Globus pallidus (tissue), 1 donor: ENCODE measurements at places on chromosomes 11 and 22.

- DNase-seq: no peak
Observed at GRCh38 chr11:111795334-111795985, 29.3 kb upstream of the PPP2R1B start.

GRCh38 chr11:94762208-94762607, 5.9 kb upstream of the AMOTL1 start:
- no peak for DNase-seq

DNA sequence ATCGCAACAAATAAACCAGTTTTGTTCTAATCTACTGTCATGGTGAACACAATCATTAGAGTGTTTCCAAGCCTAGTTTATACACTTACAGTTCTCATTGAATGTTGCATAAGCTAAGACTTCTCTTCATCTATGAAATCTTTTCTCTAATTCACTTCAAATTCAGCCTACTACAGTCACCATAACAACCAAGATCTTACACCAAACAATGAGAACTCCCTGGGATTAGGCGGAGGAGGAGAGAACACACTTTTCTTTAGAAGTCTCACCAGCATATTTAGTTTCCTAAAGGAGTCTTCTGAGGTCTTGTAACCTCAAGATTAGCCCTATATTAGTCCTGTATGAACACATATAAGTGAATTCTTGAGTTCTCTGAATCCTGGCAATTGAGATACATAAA, 1889.7 kb downstream of the LRRC4C start:
- DNase-seq: no peak

DNA sequence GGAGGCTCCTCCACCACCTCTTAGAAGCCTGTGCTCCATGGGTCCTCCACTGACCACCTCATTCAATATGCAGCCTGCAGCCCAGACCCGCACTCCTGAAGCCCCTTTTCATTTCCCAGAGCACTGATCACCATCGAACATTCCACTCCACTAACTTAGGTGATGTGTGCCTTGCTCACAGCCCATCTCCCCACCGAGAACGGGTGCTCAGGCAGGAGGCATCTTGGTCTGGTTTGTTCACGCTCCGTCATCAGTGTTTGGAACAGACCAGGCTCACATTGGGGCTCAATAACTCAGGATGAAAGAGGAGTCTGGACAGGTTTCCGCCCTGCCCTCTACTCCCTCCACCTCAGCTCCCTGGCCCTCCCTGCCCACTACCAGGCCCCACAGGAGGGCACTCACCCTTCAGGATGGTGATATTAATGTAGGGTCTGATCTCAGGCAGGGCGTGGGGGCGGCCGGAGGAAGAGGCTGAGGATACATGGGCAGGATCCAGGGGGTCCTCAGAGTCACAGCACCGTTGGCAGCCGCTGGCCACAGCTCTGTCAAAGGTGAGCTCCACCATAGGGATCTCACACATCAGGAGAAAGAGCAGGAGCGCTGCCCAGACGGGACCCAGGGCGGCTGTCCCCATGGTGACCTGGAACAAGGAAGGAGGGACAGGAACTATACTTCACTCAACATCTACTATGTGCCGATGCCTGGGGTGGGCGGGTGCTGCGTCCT, 3.1 kb downstream of the C1QTNF6 start:
- DNase-seq: no peak

DNA sequence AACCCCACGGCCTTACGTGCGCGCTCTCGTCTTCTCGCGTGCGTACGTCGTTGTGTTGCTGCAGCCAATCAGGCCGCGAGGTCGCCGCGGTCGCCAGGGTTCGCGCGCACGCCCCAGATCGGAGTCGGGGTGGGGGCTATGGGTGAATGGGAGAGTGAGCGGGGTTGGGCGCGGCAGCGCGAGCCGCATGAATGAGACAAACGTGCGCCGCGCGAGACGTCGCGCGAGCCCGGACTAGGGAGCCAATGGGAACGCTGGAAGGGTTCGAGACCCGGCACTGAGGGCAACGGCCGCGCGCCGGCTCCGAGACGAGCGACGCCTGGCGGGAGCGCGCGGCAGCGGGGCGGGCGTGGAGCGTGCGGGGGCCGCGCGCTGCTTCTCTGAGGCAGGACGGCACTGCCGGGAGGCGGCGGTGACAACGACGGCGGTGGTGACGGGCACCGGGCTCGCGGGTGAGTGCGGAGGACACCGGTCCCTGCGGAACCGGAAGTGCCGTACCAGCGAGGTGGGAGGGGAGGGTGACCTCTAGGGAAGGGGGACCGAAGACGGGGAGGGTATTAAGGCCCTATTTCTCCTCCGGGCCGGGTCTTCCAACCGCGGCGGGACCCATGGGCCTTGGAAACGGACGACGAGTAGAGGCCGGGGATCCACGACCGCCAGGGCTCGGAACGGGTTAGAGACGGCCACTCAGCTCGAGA, at the start of gene ZDHHC5:
TSS of gene ZDHHC5 (plus strand) at position 379 of the 698 bp plus-strand sequence. CDS start 4,977 bp downstream, outside the sequence.
- DNase-seq: peak; percentile 99

- DNase-seq: no peak
Observed at GRCh38 chr11:38123673-38124072, 1525.6 kb upstream of the RAG2 start.

- DNase-seq: no peak
Observed at GRCh38 chr22:40567106-40567505, 69.4 kb downstream of the MRTFA start.

DNA sequence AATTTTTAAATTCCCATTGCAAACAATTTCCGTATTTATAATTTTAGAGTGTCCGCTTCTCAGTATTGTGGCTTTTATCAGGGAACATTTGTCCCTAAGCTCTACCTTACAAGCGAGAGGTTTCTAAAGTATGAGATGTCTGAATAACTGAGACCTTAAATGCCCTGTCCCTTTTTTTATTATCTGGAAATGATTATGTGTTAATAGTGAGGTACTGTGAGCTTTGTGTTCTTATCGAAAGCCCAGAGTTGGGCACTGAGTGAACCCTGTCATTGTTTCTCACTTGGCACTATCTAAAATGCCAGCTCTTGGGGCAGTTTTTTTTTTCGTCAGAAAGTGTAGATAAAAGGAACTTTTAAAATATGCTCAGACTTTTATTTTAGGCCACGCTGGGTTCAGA, 9.5 kb downstream of the CTTN start:
- no peak for DNase-seq

- DNase-seq: no peak
Observed at GRCh38 chr11:21561581-21561980, 631.3 kb upstream of the ANO5 start.

GRCh38 chr22:19271856-19272535, 19.5 kb downstream of the CLTCL1 start:
- no peak for DNase-seq

DNA sequence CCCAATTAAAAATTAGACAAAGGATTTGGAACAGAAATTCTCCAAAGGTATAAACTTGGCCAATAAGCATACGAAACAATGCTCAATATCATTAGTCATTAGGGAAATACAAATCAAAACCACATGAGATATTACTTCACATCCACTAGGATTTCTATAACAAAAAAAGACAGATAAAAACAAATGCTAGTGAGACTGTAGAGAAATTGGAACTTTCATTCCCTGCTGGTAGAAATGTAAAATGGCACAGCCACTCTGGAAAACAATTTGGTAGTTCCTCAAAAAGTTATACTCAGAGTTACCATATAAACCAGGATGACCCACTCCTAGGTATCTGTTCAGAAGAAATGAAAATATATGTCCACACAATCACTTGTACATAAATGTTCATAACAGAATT, 71.6 kb downstream of the RPL27A start:
- no peak for DNase-seq

DNA sequence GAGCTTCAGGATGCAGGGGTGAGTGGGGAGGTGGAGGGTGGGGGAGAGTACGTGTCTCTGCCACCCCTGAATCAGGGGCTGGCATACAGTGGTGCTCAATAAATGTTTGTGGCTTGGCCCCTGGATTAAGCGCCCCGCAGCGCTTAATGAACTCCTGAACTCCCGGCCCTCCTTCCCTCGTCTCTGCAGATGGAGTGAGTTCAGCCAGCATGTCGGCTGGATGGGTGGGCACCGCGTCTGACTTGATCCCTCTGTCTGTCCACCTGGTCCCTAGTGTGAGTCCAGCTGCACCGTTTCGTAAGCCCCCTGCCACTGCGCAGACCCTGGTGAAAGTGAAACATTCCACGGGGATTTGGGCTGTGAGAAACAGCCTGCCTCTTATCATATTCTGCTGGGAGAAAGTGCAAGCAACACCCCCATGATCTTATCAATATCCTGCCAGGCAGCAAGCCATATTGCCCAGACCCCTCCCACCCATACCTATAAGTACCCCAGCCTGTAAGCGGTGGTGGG, 12.0 kb upstream of the MRGPRD start:
- no peak for DNase-seq

DNA sequence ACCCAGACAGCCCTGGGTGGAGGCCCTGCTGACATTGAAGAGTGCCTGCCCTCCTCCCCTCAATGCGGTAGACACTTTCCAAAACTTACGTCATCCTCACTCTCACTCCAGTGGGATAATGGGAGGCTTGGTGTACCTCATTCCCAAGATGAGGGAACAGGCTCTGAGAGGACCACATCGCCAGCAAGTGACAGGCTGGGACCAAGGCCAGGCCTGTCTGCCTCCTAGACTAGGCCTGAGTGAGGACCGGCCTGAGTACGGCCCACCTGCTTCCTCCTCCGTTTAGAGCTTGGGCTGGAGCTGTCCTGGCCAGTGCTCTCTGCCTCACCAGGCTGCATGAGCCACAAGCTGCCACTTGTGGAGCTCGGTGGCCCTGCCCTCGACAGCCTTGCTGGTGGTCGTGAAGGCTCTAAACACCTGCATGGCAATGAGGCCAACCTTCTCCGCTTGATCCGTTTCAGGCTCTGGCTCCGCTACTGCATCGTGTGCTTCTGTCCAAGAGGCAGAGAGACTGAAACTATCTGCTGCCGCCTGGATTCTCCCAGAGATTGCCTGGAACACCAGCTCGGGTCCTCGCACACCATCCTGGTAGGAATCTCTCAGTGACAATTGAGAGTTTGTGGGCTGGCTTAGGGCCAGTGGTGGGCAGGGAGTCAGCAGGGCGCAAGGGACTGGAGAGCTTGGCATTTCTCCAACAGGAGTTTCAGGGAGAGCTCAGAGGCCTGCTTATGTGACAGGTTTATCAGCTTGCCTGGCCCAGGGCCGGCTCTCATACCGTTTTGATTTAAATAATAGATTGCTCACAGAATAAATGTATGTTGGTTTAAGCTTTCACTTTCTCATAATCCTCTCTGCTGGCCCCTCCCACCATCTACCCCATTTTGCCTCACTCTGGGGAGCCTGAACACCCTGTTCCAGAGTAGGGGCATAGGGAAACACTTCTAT, 9.4 kb downstream of the LRRC75B start:
- DNase-seq: no peak

- DNase-seq: peak; percentile 83
Observed at GRCh38 chr11:119741369-119742262, 12.6 kb upstream of the NECTIN1 start.

DNA sequence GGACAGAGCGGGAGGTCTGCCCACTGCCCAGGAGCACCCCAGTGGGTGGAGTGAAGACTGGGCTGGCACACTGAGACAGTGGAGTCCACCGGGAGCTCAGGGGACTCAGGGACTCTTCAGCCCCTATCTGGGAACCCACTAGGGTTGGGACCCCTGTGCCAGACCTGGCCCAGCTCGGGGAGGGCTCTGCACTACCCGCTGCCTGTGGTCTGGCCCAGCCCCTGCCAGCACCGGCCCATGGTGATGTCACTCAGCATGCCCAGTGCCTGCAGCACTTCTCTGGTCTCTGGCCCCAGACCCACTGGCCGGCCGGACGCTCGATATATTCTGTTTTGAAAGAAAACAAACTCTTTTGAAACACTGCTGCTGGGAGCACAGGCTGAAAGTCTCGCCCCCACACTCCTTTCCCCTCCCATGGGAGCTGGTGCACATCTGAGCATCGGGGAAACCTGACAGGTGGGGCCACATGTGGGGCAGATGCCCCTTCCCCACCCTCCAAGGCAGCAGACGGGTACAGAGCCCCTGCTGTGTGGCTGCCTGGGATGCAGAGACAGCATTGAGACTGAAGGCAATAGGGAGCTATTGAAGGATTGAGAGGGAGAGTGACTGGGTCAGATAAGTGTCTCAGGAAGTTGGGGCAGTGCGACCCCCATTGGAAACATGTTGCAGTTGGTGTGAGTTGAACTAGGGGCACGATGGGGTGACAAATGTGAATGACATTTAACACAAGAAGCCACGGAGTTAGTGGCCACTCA, 62.9 kb downstream of the MYEOV start:
- no peak for DNase-seq

- peak; percentile 53 for DNase-seq
Observed at GRCh38 chr22:21102659-21103267, 57.0 kb downstream of the LRRC74B start.

GRCh38 chr22:30422481-30423300, 2.9 kb upstream of the MTFP1 start:
- peak; percentile 61 for DNase-seq

DNA sequence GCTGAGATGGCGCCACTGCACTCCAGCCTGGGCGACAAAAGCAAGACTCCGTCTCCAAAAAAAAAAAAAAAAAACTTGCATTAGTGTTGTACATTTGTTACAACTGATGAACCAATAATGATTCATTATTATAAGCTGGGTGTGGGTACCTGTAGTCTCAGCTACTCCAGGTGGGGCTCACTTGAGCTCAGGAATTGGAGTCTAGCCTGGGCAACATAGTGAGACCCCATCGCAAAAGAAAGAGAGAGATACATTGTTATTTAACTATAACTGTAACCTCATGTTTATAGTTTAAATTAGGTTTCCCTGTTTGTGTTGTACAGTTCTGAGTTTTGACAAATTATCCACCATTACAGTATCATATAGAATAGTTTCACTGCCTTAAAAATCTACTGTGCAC, 38.6 kb downstream of the KDM2A start:
- no peak for DNase-seq

DNA sequence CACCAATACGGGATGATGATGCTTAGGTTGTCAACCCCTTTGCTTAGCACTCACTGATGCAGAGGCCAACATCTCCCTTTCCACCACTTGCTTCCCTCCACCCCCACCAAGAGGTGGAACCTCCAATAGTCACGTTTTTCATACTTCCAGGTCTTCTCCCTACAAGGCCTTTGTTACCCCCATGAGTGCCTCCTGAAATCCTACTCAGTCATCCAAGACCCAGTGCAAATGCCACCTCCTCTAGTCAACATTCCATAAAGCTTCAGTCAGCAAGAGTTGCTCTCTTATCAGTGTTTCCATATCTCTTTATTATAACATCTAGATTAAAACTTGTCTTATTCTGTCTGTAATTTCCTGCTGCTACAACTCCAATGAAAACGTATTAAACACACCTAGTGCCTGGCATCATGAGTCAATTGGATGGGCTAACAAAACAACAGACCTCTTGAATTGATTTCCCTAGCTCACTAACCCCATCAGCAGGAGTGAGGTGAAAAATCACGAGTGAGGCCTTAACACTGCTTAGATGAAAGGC, 370.7 kb upstream of the CCDC90B start:
- no peak for DNase-seq

DNA sequence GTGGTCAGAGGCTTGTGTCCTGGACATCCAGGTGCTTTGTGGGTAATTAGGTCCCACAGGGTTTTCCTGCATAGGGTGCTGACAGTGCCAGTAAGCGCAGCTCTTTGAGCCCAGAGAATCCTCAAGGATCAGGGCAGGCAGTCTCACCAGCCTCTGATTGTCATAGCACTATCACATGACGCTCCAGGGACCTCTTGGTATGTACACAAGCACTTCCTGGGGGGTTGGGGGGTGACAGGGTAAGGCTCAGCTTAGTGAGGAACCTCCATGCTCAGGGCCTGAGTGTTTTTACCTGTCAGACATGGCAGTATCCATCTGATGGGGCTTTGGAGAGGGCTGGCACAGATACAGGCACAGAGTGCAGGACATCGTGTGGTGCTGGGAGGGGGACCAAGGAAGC, 27.9 kb upstream of the SUSD2 start:
- no peak for DNase-seq

GRCh38 chr22:30301995-30302809, 12.9 kb upstream of the CASTOR1 start:
- no peak for DNase-seq
